NCI-H2107 (cell line): ENCODE measurements at places on chromosomes 3 and 15.

DNA sequence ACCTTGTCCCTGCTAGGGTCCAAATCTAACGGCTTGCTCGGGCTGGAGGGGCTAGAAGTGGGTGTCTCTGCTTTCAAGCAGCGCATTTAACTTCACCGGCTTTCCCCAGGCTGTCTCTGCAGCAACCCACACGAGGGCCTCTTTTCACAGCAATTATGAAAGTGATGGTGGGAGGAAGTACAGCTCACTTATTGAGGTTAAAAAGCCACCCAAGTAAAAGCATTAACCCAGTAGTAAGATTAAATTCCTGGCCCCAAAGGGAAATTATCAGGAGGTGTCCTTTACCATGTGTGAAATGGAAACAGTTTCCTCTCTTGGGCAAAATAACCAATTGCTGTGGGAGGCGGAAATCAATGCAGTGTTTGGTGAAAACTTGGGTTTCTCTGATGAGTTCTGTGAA lies 41.1 kb downstream of the NGRN start:
- DNase-seq, result no peak

DNA sequence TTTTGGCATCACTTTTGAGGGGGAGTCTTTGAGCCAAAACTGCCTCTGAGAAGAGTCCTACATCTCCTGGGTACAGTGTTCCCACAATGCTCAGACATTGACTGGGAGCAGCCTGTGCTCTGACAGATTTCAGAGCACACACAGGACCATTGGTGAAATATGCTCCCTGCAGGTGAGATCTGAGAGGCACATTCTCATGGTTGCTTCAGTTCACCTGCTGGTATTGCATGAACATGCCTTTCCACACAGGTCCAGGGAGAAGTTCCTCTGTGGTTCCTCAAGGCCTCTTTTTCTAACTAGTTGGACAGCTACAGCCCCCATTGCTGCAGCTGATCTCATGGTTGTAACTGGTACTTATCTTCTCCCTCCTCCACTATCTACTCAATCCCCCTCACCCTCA lies 37.0 kb downstream of the FOXL2 start:
- DNase-seq, result no peak

DNA sequence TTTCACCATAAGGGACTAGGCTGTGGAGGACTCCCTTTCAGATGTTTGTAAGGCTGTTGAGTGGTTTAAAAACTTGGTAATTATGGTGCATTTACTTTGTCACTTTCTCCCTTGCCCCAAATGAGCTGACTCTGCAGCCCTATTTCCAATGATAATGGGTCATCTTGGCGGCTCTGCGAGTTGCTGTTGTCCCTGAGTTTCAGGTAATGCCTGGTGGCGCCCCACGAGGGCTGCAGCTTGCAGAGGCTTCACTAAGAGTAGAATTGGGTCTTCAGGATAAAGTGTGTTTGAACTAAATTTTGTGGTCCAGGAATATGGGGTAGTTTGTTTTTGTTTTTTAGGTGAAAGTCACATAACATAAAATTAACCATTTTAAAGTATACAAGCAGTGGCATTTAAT lies 450.1 kb upstream of the CFAP20DC start:
- DNase-seq, result no peak

DNA sequence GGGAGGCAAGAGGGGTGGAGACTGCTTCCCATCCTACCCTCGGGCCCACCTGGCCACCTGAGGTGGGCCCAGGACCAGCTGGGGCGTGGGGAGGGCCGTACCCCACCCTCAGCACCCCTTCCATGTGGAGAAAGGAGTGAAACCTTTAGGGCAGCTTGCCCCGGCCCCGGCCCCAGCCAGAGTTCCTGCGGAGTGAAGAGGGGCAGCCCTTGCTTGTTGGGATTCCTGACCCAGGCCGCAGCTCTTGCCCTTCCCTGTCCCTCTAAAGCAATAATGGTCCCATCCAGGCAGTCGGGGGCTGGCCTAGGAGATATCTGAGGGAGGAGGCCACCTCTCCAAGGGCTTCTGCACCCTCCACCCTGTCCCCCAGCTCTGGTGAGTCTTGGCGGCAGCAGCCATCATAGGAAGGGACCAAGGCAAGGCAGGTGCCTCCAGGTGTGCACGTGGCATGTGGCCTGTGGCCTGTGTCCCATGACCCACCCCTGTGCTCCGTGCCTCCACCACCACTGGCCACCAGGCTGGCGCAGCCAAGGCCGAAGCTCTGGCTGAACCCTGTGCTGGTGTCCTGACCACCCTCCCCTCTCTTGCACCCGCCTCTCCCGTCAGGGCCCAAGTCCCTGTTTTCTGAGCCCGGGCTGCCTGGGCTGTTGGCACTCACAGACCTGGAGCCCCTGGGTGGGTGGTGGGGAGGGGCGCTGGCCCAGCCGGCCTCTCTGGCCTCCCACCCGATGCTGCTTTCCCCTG lies 2.2 kb upstream of the FES start:
- no peak for DNase-seq

- no peak for DNase-seq
These were observed 746.3 kb downstream of the FHIT start for GRCh38 chr3:60504827-60505457.

GRCh38 chr3:162765524-162765923 lies 1268.9 kb downstream of the OTOL1 start:
- no peak for DNase-seq

- no peak for DNase-seq
These were observed at the start of gene CHL1 for GRCh38 chr3:196311-197148. TSS of gene CHL1 (plus strand) at chr3:196763. CDS start at chr3:319777, 123,014 bp downstream.

DNA sequence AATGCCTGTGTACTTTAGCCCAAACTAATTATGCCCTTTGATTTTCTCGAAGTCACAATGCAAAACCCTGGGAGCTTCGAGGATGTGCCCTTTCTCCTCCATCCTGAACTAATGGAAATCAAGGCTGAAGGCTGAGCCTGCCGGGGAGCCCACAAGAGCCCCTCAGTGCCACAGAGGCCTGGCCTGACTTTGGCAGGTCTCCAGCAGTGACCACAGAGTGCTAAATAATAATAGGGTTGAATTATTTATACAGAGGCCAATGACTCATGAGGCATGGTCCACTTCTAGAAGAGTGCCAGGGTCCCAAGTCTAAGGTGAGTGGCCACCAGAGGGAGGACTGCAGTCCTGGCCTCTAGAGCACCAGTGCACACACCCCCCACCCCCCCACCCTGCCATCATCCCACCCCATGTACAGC lies 19.1 kb upstream of the GLCE start:
- no peak for DNase-seq
